ENCODE measurements at places on chromosomes 3 and 15.

- no peak for DNase-seq
Measured at GRCh38 chr3:159059395-159059794, 257.5 kb downstream of the MFSD1 start.

GRCh38 chr3:15310491-15311370, 21.7 kb downstream of the SH3BP5 start:
- DNase-seq, result no peak

DNA sequence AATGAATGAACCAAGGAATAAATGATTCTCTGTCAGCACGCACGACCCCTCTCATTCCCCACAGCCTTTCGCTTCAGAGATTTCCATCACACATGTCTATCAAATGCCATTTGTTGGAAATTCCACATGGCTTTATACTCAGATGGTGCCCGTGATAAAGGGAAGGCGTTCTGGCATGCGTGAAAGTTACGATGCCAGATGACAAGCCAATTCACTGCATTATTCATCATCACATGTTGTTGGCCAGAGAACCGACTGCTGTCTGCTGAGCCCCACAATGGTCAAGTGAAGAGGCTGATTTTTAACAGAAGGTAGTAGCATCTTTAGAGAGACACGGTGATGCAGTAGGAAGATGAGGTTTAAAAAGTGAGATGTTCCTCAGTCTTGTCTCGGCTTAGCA, 74.1 kb upstream of the FRMD4B start:
- no peak for DNase-seq

- DNase-seq, result no peak
Measured at GRCh38 chr3:65635657-65636056, 403.1 kb downstream of the MAGI1 start.

DNA sequence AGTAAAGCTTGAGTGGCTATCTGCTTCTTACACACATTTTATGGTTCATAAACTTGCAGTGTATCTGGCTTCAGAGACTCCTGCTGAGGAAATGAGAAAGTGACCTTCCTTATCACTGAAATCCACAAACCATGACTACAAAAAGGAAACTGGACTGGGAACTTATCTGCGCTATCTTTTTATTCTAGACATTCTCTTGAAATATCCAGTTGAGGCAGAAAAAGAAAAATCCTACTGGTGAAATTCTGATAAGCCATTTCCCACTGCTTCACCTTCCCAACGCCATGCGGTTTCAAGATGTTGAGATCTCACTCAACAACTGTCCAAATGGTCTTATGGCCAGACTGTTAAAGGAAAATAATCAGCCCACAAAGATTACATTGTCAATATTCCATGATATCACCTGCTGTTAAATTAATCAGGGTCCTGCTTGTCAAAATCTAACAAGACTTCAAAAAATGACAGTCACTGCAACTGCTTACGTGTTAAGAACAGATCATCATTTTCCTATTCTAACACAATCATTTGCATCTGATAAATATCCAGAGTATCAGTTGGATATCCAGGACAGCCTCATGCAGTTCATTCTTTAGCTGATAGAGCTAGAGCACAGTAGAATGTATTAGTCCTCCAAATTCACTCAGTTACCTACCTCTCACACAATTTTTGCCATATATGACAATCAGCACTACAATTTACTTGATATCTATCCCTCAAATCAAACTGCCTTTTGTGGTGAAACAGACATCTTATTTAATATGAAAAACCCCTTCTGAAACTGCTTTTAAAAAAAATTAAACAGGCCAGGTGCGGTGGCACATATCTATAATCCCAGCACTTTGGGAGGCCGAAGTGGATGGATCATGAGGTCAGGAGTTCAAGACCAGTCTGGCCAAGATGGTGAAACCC, 538.1 kb downstream of the MAGI1 start:
- no peak for DNase-seq

DNA sequence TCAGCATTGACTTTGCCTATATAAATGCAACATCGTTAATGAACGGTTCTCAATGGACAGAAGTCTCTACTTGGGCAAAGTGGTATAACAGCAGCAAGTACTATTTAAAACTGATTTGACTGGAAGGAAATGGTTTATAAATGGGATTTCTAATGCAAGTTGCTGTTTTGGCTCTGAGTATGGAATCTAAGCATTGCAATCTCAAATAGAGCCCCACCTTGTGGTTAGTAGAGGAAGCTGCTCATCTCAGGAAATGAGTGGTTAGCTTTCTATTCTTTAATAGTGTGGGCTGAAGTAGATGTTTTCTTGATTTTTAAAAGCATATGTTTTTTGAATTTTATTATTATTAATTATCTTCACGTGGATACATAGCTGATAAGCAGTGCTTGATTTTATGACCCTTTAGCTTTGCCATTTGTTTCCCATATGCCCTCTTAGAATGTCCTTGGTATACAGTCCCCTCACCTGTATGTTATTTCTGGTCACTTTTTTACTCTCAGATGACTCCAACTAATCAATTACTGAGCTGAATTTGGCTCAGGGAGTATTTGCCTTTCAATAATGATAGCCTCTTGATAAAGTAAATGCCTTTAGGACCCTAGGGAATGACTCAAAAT, 67.1 kb downstream of the OXSM start:
- no peak for DNase-seq
